ENCODE measurements at places on chromosomes 4 and X. TPM values are rescaled to one million over a fixed set of nuclear protein-coding genes. Genes with fewer than 3 reads are reported as not detected.

Gene PRKG2
- 11.0 TPM for total RNA-seq

Gene CT45A3
- not detected for total RNA-seq

Gene CD38
- not detected for total RNA-seq

Gene FAM9A
- not detected for total RNA-seq

Gene IL1RAPL1
- not detected for total RNA-seq

- no peak for DNase-seq
Observed at GRCh38 chr4:95507147-95507546, 41.6 kb downstream of the UNC5C start.

GRCh38 chr4:52028970-52029369 lies 8.8 kb upstream of the LRRC66 start:
- DNase-seq: peak; percentile 72

DNA sequence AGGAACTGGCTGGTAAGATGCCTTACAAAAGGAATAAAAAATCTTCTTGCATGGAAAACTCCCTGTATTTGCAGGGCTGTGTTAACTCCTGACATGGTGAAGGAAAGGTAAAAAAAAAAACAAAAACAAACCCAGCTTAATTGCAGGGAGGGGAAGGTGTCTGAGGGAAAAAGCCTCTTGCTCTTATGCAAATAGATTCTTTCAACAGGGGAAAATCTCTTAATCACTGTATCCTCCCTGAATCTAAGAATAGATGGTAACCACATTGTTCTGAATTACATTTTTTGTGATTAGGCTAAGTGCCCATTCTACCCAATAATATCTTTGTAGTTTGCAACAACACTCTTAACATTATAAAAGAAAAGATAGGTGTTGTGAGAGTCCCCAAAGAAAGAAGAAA lies 172.6 kb downstream of the RBM46 start:
- no peak for DNase-seq

DNA sequence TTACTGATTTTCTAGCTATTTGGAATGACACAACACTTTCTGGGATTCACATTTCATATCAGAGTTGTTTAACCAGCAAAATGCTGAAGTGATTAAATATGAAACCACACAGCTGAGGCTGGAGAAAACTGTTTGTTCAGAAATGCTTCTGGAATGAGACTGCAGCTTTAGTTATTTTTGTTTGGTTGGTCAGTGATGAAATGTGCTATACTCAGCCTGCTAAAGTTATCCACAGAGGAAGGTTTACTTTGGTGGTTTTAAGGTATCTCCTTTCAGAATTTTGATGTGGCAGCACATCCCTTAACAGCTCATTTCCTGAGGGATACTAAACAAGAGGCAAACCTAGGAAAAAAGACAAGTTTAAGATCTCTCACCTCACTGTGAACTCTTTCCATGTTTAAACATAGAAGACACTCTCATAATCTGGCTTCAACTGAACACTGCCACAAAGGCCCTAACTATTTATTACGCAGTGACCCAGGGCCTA lies 106.6 kb upstream of the PDE5A start:
- DNase-seq: peak; percentile 78

- DNase-seq: no peak
Observed at GRCh38 chrX:130887376-130887775, 15.6 kb downstream of the ENOX2 start.

- no peak for DNase-seq
Observed at GRCh38 chr4:175944126-175944910, 121.3 kb upstream of the WDR17 start.

DNA sequence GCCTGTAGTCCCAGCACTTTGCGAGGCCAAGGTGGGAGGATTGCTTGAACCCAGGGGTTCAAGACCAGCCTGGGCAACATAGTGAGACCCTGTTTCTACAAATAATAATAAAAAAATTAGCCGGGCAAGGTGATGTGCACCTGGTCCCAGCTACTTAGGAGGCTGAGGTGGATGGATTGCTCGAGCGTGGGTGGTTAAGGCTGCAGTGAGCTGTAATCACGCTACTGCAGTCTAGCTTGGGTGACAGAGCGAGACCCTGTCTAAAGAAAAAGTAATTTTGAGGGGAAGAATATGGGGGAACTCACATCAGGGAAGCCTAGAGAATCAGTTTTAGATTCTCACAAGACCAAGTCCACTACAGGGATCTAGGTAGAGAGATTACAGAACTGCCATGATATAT lies 28.9 kb upstream of the LCORL start:
- no peak for DNase-seq

DNA sequence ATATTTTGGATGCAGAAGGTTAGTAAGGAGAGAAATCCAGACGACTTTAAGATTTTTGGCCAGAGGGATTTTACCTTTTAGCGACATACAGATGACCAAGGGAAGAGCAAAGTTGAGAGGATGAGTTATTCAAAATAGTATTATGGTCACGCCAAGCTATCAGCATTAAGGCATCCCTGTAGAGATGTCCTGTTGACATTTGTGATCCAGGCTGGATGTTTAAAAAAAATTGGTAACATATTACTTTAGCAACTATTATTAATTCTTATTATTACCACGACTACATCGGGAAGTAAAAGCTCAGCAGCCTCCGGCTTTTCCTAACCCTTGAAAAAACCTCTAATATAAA lies 562 bp upstream of the OSTC start:
- no peak for DNase-seq

DNA sequence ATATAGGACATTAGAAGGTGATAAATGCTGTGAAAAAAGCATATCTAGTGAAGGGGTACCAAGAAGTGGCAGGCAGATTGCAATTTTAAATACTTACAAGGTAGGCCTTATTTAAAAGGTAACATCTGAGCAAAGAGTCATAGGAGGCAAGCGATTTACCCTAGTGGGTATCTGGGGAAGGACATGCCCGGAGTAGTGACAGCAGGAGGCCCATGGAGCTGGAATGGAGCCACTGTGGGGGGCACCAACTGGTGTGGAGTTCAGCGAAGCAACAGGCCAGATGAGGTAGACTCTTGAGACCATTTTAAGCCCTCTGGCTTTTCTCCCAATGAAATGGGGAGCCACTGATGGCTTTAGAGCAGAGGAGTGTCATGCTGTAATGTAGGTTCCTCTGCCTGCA lies 37.3 kb downstream of the SEC24D start:
- DNase-seq: no peak
